ENCODE measurements at places on chromosomes 16 and 17.

GRCh38 chr16:1787322-1788094 is 4.7 kb downstream of the NUBP2 start:
- no peak for DNase-seq

DNA sequence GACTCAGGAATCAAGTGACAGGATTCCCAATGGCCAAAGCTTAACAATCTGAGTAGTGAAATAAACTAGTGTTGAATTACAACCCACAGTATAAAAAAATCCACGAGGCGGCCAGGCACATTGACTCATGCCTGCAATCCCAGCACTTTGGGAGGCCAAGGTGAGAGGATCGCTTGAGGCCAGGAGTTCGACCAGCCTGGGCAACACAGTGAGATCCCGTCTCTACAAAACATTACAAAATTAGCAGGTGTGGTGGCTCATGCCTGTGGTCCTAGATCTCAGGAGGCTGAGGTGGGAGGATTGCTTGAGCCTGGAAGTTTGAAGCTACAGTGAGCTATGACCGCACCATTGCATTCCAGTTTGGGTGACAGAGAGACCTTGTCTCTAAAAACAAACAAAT is 133.8 kb downstream of the CPPED1 start:
- DNase-seq: no peak

- no peak for DNase-seq
These were observed 209.4 kb downstream of the XYLT1 start for GRCh38 chr16:17261197-17261858.

DNA sequence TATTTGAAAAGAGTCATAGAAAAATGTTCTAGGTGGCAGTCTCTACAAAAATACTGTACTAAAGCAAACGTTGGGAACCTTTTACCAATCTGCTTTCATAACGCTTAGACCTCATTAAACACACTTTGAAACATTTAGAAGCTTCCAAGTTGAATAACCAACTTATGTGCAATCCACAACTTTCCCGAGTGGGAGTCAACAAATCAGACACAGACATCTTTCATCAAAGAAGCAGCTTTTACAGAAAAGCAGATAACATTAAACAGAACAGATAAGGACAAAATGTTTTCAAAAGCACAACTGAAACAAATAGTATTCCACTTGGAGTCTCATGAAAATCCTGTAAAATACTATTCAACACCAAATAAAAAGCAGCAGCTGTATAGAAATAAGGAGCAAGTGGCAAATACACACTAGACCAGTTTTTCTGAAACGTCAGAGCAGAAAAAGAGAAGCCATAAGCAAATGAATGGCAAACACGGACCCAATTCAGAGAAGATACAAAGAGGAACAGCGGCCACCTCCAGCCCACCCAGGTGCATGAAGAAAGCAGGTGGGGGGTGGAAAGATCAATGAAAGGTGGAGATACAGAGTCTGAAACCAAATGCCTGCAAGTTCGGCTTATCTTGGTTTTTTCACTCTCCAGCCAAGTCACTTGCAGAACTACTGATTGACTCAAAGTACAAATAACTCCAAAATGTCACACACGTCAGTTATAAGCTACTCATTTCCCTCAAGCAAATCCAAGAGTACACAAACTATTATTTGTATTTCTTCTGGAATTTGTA is 18.4 kb upstream of the FBF1 start:
- DNase-seq: no peak

- DNase-seq: no peak
These were observed 4.7 kb upstream of the EIF1 start for GRCh38 chr17:41684035-41684434.

GRCh38 chr17:29005936-29006511 is at the start of gene SEZ6:
Gene SEZ6, minus strand, starts transcription at chr17:29006033. Its CDS starts 164 bp downstream, at chr17:29005869.
- DNase-seq: peak; percentile 9

- DNase-seq: no peak
These were observed 87.5 kb downstream of the SEC14L1 start for GRCh38 chr17:77228241-77228752.

GRCh38 chr17:43445009-43445589 is 38.7 kb upstream of the DHX8 start:
- DNase-seq: no peak
